ENCODE measurements at places on chromosomes 5 and 9.

DNA sequence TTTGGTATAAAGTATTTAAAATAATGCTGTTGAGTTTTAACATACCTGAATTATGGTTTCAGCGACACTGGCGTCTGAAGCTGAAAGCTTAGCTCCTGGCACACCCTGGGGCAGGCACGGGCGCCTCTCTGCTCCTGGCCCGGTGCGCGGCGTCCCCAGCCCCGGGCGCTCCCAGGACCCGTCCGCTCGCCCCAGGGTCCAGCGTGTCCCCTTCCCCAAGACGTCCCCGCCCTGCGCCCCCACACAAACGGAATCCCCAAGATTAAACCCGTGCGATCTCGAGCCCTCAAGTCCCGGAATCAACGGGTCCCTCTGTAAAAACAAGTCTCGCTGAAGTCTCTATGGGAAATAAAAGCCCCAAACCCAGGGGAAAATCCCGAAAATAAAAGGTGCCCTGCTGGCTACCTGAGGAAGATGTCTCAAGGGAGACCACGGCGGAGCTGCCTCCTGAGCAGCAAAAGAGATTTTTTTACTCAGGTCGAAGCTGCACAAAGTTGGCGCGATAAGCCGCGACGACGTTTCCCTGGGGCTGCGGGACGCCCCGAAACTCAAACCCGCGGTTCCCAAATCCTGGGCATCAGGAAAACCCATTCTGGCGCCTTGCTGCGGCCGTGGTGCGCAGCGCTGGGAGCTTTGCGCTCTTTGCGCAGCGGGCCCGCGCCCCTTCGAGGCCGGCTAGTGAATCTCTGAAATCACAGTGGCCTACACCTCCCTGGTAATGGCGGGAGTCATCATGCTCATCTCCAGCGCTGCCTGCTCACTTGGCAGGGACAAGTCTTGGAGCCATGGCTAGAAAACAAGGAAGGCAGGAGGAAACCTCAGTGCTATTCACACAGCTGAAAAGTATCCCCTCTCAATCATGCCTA is 6.3 kb upstream of the IFNA8 start:
- DNase-seq = no peak

DNA sequence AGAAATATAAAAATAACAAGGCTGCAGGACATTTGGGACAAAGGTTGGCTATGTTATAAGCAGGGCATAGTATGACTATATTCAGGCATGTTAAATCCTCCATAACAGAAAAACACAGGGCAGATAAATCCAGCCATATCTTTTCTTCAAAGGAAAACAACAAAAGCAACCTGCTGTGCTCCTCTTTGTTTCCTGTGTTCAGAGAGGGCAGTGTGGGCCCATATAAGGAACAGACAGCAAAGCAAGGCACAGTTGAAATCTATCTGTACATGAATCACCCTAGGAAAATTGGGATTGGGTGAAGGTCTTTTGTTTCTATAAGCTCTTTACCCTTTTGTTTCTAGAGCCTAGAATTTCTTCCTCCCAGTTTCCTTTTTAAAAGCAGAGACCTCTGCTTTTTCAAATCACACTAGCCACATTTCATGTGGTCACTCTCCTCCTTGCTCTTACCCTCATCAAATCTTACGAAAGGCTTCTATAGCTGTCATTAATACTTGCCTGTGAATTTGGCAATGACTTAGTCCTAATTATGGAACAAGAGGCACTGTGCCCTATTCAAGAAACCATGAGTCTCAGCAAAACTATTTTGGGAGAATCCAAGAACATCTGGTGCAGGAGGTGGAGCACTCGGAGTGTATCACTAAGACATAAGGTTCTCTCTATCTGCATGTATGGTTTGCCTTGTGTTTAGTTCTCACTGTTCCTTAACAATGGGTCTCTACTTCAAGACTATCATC is 1.8 kb downstream of the GZMA start:
- DNase-seq = peak; percentile 51

GRCh38 chr9:90331826-90332575 is 310.6 kb downstream of the DIRAS2 start:
- DNase-seq = peak; percentile 87

DNA sequence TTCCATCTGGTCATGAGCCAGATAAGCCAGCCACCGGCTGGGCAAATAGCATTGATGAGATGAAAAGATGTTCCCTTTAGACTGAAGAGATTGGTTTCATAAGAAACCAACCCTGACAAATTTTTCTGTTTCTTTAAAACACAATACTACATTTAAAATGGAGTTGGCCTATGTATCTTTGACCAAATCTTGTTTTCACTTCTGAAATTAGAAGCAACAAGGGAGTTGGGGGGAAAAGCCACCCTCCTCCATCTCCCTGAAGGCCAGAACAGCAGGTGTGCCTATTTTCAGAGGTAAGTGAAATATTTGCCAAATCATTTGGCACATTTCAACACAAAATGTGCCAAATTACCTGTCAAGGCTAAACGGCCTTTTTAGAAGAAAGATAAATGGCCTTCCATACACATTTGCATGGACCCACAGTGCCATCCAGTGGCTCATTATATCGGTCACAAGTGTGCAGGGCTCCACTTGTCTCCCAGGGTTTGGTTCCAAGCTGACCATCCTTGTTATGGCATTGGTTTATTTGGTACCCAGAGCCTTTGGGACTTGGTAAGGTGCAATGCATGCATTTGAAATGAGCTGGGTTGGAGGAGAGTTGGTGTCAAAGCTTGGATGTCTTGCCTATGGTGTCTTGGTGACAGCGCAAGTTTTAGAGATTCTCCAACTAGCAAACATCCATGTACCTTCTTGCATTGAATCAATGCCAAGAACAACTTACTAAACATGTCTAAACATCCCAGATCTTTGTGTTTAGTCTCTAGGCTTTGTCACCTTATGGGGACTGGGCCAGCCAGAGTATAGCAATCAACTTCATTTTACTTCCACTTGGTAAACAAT is 372.0 kb upstream of the KIF2A start:
- peak; percentile 42 for DNase-seq

- no peak for DNase-seq
Observed at GRCh38 chr5:98742396-98743073, 30.9 kb upstream of the RGMB start.

DNA sequence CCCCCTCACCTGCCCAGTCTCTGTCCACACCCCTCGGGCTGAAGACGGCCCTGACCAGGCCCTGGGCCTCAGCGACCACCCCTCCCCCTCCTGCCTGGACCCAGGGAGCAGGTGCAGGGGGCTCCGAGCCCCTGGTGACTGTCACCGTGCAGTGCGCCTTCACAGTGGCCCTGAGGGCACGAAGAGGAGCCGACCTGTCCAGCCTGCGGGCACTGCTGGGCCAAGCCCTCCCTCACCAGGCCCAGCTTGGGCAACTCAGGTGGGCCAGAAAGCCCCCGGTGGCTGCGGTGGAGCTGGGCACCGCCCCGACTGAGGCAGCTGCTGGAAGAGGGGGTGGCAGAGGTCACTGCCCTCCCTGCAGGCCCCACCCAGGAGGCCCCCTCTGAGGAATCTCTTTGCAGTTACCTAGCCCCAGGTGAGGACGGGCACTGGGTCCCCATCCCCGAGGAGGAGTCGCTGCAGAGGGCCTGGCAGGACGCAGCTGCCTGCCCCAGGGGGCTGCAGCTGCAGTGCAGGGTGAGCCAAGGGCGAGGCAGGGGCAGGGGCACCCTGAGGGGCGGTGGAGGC is 7.7 kb downstream of the ENTPD8 start:
- DNase-seq = no peak

DNA sequence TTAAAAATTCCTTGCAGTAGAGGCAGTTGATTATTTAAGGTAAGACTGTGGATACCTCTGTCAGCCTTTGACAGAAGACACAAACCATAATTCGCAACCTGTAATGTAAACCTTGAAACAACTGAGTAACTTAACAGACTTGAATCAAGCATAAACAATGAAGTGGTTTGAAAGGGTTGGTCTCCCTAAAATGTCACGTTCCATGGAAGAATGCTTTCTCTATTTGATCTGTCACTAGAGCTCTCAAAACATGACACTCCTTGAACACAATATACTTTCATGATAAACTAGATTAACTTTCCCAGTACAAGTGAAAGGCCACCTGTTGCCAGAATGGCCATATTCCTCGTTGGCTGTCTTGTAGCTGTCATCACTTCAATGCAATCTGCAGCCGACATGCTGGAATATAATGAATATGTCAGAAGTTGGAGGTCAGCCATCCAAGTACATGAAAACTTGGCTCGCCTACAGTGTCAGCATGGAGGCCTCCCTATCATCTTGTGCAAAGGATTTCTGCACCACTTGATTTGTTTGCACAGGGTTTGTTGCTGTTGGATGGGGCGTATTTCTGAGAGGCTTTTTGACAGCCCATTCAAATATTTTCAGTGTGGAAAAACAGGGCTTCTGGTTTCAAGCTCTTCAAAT is 228.0 kb downstream of the TLE4 start:
- no peak for DNase-seq

DNA sequence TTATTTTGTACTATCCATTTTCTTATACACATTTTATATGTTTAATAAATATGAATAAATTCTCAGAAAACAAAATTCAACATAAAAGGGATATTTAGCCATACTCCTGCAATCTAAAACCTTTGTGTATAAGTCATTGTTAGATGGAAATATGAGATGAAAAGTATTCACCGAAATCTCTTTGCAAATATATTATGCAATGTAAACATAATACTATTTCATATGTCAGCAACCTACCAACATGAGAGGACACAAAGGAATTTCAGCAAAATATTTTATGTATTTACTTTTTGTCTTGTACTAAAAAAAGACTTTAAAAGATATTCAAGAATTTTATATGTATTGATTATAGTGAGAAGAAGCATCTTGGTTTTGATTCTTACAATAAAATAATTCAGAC is 1623.4 kb downstream of the EFNA5 start:
- no peak for DNase-seq

DNA sequence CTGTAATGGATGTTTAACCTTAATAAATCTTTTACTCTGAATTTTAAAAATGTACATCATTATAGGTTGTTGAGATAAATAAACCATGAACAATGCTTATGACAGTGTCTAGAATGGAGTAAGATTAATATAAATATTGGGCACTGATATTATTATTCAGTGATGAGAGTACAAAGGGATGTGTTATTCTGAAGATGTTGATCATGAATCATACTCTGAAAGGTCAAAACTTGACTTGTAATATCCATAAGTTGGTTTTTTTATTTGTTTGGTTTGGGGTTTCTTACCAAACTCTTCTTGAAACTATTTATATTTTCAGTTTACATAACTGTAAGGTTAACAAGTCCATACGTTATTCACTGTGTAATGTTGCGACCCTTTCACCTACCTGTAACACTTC is 163.2 kb downstream of the MPDZ start:
- DNase-seq = no peak

DNA sequence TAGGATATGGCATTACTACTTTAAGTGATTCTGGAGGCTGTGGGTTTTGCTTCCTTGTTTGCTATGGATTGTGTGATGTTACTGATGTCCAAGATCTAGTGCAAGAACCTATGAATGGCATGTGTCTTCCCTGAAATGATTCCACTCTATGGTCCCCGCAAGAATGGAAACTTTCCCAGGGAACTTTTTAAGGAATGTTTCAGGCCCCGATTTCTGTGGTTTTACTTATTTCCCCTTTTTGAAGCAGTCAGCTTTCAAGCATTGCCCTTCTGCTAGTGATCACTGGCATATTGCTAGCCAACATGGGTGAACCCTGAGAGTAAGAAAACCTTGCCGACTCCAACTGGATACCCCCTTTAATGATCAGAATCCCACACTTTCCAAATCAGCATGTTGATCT is 26.6 kb upstream of the CD180 start:
- DNase-seq = no peak

DNA sequence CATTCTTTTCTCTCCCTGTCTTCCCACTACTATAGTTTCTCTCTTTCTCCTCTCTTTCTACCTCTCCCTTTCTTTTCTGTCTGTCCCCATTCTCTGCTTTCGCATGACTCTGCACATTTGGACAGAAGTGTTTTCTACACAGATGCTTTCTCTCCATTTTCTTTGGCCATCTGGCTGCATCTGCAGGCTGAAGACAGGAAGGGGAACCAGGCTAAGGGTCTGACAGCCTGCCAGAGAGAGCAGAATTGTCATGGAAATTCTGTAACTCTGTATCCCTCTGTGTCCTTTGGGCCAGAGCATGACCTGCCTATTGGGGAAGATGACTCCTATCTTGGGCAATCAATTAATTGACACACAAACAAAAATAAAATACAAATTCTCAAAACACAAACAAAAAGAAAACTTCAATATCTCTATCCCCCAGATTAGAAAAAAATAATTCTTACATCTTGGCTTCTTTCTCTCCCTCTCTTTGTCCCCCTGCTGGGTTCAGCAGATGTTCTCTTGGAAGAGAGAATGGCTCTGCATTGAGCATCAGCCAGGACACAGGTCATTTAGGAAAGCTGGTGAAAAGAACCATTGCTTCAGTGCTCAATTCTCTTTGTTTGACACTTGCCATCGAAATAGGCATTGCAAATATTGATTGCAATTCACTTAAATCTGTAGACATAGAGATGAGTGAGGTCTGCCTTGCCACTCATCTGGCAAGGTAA is 415.9 kb upstream of the KLF4 start:
- DNase-seq = peak; percentile 27

DNA sequence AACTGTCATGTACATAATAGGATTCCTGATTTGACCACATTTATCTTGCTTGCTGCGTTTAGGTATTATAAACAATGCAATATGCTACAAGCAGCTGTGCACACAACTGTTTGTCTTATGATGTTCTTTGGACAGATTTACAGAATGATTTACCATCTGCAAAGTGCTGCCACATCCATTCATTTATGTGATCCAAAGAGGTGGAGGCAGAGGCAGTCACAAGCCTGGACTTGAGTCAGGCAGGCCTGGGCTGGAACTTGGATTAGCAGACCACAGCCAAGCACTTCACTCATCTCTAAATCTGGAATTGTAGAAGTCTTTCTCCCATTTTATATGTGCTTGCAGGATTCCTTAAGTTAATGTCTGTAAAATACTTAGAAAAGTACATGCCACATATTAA is 149.0 kb downstream of the INSYN2B start:
- DNase-seq = peak; percentile 23

GRCh38 chr5:151587796-151588555 is 3.2 kb downstream of the FAT2 start:
- no peak for DNase-seq

DNA sequence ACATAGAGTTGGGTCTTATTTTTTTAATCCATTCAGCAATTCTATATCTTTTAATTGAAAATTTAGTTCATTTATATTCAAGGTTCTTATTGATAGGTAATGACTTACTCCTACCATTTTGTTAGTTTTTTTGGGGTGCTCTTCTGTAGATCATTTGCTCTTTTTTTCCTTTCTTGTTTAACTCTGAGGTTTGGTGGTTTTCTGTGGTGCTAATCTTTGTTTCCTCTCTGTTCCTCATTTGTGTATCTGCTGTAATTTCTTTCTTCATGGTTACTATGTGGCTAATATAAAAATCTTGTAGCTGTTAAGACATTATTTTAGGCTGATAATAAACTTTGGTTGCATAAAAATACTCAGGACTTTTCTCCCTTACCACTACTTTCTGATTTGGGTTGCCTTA is 181.6 kb upstream of the DMRTA1 start:
- DNase-seq = no peak

DNA sequence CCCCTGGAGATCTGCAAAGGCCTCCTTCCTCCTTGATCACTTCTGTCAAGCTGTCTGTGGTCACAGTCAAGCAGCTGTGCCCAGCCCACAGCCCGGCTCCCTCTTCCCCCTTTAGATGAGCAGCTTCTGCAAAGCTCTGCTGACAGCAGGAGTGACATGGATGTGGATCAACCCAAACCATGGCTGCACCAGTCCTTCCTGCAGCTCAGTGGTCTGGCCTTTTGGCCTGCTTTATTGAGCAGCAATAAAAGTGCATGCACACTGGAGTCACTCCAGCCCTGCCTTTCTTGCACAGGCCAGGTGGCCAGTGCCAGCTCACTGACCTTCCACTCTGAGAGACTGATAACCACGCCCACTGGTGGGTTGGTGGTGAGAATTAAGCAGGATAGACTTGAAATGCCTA is 91.3 kb upstream of the OTULINL start:
- no peak for DNase-seq
